ENCODE measurements at places on chromosomes 6 and 20.

- DNase-seq: no peak
These were observed 233.6 kb upstream of the MAP3K7 start for GRCh38 chr6:90820436-90820835.

DNA sequence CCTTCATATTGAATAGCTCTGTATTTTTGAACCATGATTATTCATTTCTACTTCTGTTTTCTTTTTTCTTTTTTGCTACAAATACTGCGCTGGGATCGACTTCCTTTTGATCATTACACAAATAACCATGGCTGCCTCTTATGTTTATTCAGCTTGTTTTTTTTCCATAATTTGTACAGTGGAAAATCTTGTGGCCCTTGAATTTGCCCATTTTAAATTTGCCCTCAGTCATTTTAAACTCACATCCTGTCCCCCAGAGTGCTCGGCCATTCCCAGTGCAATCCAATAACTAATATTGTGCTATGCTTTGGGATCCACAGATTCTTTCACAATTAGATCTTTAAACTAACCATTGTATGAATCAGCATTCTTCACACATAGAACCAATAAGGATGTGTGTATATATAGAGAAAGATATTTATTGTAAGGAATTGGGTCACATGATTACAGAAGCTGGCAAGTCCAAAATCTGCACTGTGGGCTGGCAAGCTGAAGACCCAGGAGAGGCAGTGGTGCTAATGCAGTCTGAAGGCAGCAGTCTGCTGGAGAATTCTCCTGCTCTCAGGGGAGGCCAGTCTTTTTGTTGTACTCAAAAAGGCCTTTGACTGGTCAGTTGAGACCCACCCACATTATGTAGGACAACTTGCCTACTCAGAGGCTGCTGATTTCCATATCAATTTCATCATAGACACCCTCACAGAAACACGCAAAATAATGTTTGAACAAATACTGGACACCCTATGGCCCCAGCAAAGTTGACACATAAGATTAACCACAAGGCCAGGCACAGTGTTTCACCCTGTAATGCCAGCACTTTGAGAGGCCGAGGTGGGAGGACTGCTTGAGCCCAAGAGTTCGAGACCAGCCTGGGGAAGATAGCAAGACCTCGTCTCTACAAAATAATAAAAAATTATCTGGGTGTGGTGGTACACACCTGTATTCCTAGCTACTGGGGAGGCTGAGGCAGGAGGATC lies 147.1 kb downstream of the MTHFD1L start:
- DNase-seq: no peak

DNA sequence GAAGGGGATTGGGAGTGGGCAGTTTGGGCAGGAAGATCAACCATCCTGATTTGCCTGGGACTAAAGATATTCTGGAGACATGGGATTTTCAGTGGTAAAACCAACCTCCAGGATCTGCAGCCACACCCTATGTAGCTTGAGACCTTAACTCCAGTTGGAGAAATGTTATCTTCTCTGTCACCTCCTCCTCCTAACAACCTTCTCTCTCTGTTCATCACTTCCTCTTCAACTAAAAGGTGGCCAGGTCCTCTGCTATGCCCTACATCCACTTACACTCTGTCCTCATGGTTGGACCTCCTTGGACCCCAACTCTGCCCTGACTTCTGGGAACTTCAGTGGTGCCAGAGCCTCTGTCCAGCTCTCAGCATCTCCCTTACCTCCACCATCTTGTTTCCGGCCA lies 42.0 kb upstream of the SLC9A8 start:
- DNase-seq: no peak

- DNase-seq: no peak
These were observed 645.6 kb downstream of the MMUT start for GRCh38 chr6:48817333-48818051.

DNA sequence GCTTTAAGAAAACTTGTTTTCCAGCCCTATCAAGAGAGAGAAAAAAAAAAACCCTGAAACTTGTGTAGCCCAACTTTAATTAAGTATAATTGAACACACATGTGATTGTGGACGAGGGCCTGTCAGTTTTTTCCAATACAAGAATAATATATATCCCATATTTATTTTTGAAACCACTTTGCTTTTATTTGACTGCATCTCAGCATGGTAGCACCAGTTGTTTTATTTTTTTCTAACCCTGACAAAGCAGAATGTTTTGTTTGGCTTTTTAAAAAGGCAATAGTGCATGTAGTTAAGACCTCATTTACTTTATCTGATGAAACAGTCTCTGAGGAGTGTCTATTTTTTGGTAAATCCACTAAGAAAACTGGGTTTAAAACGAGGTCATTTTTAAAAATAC lies 257.7 kb downstream of the CDKAL1 start:
- DNase-seq: no peak

All from stimulated activated CD4-positive, alpha-beta T cell treated with anti-CD3 and anti-CD28 coated beads, TNF-alpha, amount 100 ng/mL, for 4 hours (primary cell).